ENCODE measurements at places on chromosomes 12 and 14.

- no peak for DNase-seq
These were observed 451.2 kb upstream of the DCN start for GRCh38 chr12:91633734-91634357.

DNA sequence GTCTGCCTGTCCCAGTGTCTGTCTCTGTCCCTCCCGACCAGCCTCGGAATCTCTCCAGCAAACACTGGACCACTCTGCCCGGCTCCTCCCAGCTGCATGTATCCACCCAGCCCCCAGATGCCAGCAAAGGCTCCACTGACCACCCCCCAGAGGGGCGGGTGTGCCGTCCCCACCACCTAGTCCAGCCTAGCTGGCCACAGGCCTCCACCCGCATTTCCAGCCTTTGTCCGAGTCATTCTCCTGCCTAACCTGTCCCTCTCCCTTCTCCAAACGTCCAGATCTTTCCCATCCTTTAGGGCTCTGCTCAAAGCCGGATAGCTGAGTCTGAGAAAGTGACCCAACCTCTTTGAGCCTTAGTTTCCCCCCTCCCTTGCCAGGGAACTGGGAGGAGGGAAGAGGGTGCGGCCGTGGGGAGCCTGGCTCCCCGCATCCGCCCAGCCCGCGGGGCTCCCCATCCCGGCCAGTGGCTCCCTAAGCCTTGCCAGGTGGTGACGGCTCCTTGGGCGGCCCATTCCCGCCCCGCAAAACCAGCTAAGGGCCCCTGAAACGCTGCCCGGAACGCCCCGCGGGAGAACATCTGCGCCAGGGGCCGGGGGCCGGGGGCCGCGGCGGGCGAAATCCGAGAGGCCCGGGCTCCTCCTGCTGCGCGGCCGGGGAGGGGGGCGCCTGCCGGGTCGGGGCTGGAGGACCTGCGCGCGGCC is 34.6 kb upstream of the ANKRD9 start:
- DNase-seq, result no peak

GRCh38 chr12:124727264-124727800 is 136.3 kb downstream of the SCARB1 start:
- no peak for DNase-seq

GRCh38 chr14:73494593-73494992 is 3.9 kb downstream of the RIOX1 start:
- no peak for DNase-seq

GRCh38 chr14:61562321-61563161 is 132.8 kb upstream of the HIF1A start:
- DNase-seq, result peak; percentile 81

DNA sequence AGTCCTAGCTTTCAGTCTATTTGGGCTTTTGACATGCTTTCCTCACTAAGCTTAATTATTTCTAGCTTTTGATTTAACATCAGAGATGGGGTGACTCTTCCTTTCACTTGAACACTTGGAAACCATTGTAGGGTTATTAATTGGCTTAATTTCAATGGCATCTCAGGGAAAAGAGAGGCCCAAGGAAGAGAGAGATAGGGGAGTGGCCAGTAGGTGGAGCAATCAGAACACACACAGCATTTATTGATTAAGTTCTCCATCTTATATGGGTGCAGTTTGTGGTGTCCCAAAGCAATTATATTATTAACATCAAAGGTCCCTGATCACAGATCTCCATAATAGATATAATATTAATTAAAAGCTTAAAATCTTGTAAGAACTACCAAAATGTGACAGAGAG is 1466.1 kb upstream of the SEL1L start:
- DNase-seq, result no peak

GRCh38 chr12:14563046-14563445 is 4.6 kb downstream of the PLBD1 start:
- DNase-seq, result no peak

GRCh38 chr14:100532154-100532861 is 54.9 kb downstream of the BEGAIN start:
- no peak for DNase-seq

GRCh38 chr14:94354638-94355185 is 31.6 kb upstream of the SERPINA6 start:
- DNase-seq, result no peak

GRCh38 chr12:91994208-91994797 is 151.3 kb downstream of the BTG1 start:
- DNase-seq, result no peak

DNA sequence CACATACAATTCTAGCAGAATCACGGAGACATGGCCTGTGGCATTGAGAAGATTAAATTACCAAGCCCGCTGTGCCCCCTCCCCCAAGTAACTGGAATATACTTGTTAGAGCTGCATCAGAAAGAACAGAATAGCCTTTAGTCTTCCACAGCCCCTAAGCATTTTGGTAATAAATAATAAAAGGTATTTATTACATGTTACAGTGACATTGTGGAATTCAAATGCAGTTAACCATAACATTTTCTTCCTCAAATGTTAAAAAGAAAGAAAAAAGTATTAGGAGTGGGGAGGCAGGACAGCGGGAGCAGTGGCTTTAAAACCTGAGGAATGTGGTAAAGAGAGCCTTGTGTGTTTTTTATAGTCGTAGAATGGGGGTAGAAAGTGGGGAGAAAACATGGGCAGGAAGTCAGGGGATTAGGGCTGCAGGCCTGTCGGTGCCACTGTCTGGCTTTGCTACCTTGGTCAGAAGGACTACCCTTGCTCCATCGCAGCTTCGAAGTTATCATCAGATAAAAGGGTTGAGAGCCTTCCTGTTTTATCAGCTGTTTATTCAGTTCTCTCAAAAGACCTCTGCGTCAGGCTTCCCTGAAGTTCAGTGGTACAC is 255.9 kb downstream of the MSRB3 start:
- DNase-seq, result no peak

DNA sequence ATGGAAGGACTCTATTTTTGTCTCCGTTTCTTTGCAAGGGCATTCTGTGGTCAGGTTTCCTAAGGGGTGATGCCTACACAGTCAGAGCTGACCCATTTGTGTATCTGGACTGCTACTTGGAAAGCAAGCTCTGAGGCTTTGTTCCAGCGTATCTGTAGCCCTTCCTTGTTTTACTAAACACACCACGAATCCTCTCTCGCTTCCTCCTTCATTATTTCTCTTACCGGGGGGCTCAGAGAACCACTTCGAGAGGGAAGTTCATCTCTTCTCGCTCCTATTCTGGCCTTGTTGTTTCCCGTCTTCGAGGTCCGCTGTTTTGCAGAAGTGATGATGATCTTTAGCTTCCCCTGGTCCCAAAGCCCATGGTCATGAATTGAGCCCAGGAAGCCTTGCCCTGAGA is 164.7 kb downstream of the SSPN start:
- DNase-seq, result no peak

GRCh38 chr14:93072659-93073357 is 42.9 kb downstream of the ITPK1 start:
- no peak for DNase-seq

- no peak for DNase-seq
These were observed 14.7 kb downstream of the RTL1 start for GRCh38 chr14:100888789-100889315.

GRCh38 chr12:9134981-9135628 is 19.4 kb upstream of the A2M start:
- DNase-seq, result no peak

GRCh38 chr14:68924186-68925158 is 54.6 kb downstream of the ACTN1 start:
- peak; percentile 57 for DNase-seq

- DNase-seq, result no peak
These were observed 181.2 kb downstream of the TMTC2 start for GRCh38 chr12:82867762-82868500.

DNA sequence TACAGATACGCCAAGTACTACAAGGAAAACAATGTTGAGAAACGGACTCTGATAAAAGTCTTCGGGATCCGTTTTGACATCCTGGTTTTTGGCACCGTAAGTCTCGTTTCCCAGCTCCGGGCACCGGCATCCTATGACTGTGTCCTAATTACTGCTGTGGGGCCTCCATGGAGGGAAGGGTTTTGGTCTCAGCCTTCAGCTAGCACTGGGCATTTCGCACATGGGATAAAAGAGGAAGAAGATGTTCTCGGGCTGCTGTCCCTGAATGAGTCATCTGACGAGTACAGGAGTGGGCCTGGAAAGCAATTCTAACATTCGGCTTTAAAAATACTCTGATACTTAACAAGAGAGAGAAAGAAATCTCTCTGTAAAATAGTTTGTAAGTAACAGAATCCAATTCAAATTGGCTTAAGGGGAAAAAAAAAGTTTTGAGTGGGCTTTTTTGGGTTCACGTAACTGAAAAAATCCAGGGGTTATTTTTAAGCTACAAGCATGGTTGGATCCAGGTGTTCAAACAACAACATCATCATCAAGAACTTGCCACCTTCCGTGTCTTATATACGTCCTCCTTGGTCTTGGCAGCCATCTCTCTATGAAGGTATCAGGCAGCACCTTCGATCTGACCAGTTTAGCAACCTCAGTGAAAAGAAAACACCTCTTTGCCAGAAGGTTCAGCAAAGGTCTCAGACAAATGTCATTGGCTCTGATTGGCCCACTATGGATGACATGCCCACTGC is 34.4 kb upstream of the P2RX4 start:
- DNase-seq, result no peak

DNA sequence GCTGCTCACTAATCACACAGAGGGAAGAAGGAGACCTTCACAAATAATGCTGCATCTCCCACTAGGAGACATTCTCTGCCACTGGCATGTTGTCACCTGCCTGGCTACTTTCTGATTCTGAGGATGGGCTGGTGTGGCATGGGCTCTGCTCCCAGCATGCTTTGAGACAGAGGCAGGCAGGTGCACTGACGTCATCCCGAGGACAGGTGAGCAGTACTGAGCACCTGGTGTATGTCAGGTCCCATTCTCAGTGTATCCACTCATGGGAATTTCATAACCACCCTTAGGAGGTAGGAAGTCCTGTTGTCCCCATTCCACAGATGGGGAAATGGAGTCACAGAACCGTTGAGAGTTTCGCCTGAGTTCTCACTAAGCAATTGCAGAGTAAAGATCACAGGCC is 597.9 kb downstream of the VRK1 start:
- DNase-seq, result no peak

DNA sequence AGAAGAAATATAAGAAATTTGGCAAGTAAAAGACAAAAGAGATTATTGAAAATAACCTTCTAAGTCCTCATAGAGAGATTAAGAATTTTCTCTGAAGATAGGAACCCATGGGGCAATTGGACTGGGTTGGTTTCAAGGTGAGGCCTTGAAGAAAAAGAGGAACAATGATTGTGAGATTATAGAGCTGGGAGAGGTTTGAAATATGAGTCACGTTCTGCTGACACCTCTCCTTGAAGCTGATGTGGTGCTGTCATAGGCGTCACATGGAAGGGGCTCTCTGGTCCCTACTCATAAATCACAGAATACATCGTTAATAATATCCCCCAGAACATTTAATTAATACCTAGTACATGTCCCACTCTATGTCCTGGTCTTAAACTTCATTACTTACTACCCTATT is 227.6 kb upstream of the PDE3A start:
- DNase-seq, result no peak

- peak; percentile 31 for DNase-seq
These were observed 32.9 kb upstream of the ADGRD1 start for GRCh38 chr12:130920723-130921381.

- DNase-seq, result no peak
These were observed 52.6 kb upstream of the NID2 start for GRCh38 chr14:52121441-52121840.

GRCh38 chr14:106286697-106287290 is 760.4 kb downstream of the TMEM121 start:
- no peak for DNase-seq

DNA sequence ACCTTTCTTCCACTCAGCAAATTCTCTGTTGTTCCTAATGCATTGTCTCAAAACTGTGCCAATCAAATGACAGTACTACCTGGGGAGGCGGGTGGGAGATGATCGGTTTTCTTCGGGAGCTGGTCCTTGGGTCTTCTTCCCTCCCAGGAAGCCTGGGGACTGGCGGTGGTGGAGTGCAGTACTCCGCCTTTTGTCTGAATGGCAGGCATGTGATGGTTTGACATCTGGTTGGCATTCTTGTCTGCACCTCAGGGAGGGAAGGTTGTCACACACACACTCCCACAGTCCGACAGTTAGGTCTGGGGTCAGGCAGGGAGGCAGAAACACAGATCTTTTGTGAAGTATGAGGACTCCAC is 114.8 kb downstream of the SNAPC1 start:
- no peak for DNase-seq

DNA sequence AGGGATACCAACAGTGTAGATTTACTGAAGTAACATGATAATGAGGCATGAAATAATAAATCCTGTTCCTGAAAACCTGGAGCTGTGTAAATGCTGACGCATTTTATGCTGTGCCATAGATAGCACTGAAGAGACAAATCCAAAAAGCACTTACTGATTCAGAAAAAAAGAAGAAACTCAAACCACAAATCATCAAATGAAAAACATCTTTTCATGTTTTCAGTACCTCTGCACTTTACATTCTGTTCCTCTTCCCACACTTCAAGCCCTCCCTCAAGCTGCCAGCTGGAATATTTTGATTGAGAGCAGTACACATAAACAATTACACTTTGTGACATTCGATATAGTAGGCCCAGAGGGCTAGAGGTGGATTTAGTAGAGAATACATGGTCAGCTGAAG is 362.3 kb downstream of the NAV3 start:
- DNase-seq, result no peak

DNA sequence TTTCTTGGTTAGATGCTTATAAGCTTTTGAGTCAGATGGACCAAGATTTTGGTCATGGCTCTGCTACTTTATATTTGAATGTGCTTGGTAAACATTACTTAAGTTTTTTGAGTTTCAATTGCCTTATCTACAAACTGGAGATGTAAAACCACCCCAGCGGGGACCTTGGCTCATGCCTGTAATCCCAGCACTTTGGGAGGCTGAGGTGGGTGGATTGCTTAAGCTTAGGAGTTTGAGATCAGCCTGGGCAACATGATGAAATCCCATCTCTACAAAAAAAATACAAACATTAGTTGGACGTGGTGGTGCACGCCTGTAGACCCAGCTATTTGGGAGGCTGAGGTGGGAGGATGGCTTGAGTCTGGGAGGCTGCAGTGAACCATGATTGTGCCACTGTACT is 11.2 kb downstream of the NECAP1 start:
- DNase-seq, result no peak

DNA sequence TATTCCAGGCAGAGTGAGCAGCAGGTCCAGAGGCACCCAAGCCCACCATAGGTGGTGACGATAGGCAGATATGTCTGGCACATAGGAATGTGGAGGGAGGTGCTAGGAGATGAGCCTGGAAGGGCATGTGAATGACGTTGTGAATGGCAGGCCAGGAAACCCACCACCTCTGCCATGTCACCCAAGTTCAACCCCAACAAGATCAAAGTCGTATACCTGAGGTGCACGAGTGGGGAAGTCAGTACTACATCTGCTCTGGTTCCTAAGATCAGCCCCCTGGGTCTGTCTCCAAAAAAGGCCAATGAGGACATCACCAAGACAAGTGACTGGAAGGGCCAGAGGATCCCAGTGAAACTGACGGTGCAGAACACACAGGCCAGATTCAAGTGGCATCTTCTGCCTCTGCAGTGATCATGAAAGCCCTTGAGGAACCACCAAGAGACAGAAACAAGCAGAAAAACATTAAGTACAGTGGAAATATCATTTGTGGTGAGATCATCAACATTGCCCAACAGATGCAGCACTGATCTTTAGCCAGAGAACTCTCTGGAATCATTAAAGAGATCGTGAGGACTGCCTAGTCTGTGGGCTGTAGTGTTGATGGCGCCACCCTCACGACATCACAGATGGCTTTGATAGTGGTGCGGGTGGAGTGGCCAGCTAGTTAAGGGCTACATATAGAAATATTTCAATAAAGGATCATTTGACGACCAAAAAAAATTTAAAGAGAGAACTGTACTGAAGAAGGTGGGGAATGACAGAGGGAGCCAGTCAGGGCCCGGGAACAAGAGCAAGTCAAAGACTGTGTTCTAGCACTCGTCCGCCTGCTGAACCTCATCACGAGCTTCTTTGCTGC is 99.7 kb downstream of the ZFP36L1 start:
- no peak for DNase-seq
